ENCODE measurements at places on chromosomes 7 and 10.

DNA sequence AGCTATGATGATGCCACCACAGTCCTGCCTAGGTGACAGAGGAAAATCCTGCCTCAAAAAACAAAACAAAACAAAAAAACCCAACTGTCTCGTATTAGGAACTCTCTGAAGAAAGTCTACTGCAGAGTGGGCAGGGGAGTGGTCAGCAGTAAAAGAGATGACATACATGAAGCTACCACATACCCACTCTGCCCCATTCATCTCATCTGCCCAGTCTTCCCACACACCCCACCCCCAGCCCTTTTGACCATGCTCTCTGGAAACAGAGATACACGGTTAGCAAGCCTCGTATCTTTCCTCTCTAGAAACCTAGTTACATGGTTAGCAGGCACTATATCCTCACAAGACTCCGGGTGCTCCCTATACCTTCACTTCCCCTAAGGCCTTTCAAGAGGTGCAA lies 8.3 kb downstream of the SLC37A3 start:
- DNase-seq, result no peak

GRCh38 chr10:118666350-118666749 lies 70.9 kb upstream of the PRLHR start:
- no peak for DNase-seq

DNA sequence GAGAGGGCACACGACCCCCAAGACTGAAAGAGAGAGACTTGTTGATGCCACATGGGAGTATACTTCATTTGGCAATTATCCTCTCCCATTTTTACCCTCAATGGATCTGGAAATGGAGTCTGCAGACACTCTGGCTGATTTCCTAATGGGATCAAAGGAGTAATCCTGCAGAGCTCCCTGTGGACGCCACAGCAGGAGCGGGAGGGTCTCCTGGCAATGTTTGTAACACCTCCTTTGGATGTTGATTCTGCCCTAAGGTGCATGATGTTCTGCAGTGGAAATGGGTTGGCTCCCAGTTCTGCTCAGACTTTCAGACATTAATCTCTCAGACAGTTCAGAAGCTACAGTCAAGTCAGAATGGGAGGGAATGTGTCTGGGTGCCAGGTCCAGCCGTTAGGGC lies 166.0 kb upstream of the WDR11 start:
- DNase-seq, result no peak

- no peak for DNase-seq
These were observed 235.2 kb upstream of the AKR1E2 start for GRCh38 chr10:4590807-4591206.

DNA sequence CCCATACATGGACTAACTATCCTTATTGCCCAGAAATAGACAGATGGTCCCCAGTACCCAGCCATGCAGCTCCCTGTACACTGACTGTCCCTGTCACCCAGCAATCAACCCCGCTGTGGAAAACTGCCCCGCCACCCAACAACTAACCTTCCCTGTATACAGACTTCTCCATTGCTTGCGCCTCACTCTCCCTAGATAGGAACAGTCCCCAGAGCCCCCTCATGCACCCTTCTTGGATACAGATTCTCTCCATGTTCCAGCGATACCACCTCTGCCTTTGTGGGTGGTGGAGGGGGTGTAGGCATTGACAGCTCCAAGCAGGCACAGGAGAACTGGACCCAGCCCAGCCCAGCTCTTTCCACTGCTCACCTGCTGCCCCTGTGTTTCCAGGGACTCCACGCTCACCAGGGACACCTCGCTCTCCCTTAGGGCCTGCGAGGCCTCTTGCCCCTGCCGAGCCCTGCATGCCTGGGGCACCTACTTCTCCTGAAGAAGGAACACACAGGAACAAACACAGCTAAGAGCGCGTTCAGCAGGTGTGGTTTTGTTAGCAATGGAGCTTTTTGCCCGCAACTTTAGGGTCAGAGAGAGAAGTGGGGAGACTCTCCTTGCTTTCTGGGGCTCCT lies 7.2 kb downstream of the SFTPD start:
- no peak for DNase-seq

- no peak for DNase-seq
These were observed 162.1 kb downstream of the TCF7L2 start for GRCh38 chr10:113111900-113112853.

DNA sequence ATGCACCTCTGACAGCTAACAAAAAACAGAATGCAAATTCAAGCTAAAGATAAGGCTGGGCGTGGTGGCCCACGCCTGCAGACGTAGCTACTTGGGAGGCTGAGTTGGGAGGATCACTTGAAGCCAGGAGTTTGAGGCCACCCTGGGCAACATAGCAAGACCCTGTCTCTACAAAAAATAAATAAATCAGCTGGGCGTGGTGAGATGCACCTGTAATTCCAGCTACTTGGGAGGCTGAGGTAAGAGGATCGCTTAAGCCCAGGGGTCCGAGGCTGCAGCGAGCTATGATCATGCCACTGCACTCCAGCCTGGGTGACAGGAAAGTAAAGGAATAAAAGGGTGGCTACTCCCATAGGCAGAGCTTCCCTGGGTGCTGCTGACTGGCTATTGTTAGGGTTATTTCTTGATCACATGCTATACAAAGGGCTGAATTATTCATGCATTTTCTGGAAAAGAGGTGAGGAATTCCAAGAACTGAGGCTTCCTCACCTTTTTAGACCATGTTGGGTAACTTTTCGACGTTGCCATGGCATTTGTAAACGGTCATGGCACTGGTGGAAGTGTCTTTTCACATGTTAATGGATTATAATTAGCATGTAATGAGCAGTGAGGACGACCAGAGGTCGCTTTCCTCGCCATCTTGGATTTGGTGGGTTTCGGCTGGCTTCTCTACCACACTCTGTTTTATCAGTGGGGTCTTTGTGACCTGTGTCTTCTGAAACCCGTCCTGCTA lies 6.9 kb upstream of the PSMG3 start:
- DNase-seq, result no peak

GRCh38 chr10:34104829-34105572 lies 710.1 kb downstream of the PARD3 start:
- no peak for DNase-seq

- DNase-seq, result no peak
These were observed 203.1 kb upstream of the PDE1C start for GRCh38 chr7:32273297-32273696.

GRCh38 chr7:43249823-43250145 lies 137.3 kb downstream of the HECW1 start:
- no peak for DNase-seq

- no peak for DNase-seq
These were observed 514.2 kb downstream of the TFEC start for GRCh38 chr7:115516341-115516740.

- no peak for DNase-seq
These were observed 59.1 kb downstream of the ARID5B start for GRCh38 chr10:61960396-61961120.

- no peak for DNase-seq
These were observed 4.2 kb downstream of the STK32C start for GRCh38 chr10:132303361-132304115.

DNA sequence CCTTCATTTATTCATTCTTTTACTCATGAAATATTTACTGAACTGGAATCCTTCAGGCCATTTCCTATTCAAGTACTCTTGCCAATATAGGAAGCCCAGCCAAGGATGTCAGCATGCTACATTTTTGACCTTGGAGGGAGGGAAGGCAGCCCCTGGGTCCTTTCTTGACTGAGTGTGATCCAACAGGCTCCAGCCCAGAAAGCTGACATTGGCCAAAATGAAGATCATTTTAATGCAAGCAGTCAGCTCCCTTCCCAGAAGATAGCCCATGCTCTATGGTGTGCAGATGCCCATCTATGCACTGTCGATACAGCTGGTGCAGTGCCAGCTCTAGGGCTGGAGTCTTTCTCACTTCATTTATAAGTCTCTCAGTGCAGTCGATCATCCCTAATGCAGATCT lies 646.0 kb downstream of the KCNMA1 start:
- no peak for DNase-seq

DNA sequence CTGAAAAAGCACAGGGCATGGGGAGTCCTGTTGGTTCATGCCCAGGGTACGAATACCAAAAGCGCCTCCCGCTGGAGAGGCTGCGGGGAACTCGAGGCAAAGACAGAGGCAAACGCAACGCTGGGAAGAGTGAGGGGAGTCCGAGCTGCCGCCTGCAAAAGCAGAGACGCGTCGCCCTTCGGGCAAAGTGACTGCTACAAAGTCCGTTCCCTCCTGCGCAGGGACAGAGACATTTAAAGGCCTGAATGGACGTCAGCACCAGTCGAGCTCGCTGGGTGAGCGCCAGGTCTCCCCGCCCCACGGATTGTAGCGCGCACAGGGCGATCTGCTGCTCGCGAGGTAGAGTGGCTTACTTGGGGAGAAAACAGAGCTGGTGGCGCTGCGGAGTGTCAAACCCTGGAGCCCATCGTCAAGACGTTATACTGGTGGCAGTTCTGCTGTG lies 732.8 kb downstream of the ZWINT start:
- DNase-seq, result no peak

GRCh38 chr7:112080978-112081377 lies 125.2 kb downstream of the DOCK4 start:
- DNase-seq, result no peak

GRCh38 chr10:93711891-93712290 lies 9.5 kb upstream of the FRA10AC1 start:
- DNase-seq, result no peak

DNA sequence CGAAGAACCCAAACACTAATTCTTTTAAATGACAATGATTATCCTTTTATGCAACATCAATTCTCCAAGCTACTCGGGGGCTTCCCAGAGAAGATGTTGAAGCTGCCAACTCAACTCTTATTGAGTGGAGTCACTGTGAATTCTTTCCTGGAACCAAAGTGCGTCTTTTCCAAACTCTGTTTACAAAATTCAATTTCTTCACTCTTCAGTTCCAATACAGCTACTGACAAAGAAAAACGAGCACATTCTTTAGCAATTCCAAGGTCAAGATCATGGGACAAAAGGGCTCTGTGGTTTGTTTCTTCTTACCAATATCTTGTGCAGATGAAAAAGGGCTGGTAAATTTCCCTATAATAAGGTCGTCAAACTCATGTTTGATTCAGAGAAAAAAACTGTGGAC lies 74.2 kb downstream of the FAS start:
- DNase-seq, result no peak

DNA sequence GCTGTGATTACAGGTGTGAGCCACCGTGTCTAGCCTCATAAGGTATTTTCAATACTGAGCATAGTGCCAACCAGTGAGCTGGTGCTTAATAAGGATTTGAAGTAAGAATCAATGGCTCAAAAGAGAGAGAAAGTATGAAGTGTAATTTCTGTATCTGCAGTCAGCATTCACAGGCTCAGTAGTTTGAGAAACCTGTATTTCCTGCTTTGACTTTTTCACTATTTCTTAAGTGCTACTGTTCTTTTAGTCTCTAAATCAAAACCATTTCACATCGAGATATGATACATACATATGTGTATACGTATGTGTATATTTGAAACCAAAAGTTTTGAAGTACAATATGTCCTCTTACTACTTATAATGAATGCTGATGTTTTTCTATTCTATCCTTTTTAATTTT lies 189.9 kb downstream of the PPP1R9A start:
- no peak for DNase-seq

DNA sequence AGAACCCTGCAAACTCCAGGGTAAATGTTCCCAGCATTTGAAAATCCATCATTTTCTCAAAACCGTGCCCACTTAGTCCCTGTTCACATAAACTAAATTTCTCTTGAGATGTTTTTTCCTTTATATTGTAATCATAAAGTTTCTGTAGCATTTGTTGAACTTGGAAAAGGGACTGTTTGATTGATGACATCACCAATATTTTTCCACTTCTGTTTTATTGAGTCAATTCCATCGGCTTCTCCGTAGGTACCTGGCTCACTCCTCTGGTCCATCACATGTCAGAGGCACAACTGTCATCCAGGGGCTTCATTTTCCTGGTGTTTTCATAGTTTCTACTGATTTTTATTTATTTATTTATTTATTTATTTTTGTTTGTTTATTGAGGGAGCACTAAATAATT lies 462.5 kb upstream of the PFKP start:
- DNase-seq, result no peak

DNA sequence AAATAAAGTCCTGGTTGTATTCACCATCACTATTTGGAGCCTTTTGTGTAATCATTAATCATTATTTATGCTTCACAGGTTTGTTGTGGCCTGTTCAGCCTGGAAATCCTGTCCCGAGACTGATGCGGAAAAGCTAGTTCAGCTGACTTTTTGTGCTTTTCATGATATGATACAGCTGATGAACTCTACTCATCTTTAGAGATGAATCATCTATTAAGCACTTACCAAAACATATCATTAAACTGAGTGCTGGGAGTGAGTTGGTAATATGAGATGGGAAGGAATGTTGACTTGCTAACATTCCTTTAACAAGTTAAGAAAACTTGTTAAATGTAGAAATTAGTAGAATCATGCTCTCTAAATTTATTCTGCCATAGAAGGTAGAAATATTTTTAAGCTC lies 53.0 kb downstream of the CROT start:
- no peak for DNase-seq
